ENCODE measurements at places on chromosomes 12 and 14.

- DNase-seq: no peak
These were observed 44.1 kb downstream of the PLXNC1 start for GRCh38 chr12:94192506-94192905.

- DNase-seq: no peak
These were observed 2.2 kb downstream of the NCKAP5L start for GRCh38 chr12:49825971-49826421.

GRCh38 chr12:89245090-89245489 lies 107.2 kb downstream of the DUSP6 start:
- peak; percentile 31 for DNase-seq

DNA sequence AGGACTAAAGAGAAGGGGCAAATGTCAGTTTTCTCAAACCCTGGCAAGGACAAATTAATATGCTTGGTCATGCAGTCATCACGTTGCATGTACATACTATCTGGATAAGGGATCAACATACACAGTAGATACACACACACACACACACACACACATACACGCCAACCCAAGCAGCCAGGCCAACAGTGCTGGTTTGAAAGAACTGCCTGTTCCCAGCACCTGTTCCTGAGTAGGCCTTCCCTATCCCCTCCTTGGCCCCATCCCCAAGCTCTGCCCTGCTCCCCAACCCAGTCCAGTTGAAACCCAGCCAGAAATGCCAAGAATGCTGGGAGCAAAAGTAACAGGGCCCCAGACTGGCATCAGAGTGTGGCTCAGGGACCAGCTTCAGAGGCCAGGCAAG lies 4.4 kb downstream of the ITGA7 start:
- no peak for DNase-seq

GRCh38 chr14:101501341-101501740 lies 60.0 kb upstream of the DIO3 start:
- no peak for DNase-seq

- peak; percentile 72 for DNase-seq
These were observed 104.6 kb downstream of the ITPR2 start for GRCh38 chr12:26728205-26729050.

DNA sequence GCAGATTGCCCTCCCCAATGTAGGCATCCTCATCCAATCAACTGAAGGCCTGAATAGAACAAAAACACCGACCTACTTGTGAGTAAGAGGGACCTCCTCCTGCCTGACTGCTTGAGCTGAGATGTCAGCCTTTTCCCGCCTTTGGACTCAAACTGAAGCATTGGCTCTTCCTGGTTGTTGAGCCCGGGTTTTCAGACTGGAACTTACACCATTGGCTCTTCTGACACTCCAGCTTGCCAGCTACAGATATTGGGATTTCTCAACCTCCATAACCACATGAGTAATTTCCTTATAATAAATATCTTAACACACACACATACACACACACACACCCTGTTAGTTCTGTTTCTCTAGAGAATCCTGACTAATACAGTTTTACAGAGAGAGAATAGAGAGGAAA lies 173.4 kb upstream of the NTF3 start:
- DNase-seq: no peak

DNA sequence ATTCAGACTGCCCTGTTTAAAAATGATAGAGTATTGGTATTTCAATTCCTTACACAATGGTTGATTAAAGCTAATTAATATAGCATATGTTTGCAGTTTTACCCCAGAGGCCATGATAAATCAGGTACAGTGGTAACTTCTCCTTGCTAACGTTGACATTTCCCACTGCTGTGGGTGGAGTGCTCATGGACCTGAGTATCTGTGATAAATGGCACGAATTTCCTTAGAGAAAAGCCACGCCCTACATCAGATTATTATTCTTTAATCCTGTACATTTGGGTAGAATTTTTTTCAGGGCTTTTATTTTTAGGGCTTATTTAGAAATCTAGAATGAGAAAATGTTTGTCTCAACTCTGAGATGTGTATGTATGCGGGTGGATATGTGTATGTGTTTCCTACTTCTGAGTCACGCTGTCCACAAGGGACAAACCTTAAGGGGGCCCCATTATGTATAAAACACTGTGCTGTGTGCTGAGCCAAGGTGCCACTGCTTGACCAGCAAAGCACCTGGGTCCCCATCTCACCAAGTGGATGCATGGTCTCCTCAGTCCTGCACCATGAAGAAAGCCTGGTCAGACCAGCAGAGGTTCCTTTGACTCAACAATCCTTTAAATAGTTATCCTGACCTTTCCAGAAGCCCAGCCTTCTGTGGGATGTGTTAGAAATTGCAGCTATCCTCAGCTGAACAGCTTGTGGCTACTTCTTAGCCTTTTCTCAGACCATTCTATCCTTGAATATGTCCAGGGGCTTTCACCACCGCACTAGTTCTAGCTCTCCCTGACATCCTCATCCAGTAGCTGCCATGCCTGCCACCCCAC lies 57.9 kb upstream of the STK38L start:
- no peak for DNase-seq

- no peak for DNase-seq
These were observed 118.7 kb upstream of the MDM1 start for GRCh38 chr12:68450947-68451260.

GRCh38 chr12:12503384-12504078 lies 59.1 kb downstream of the DUSP16 start:
- no peak for DNase-seq

- peak; percentile 43 for DNase-seq
These were observed 37.8 kb downstream of the MYO1H start for GRCh38 chr12:109385339-109386058.

DNA sequence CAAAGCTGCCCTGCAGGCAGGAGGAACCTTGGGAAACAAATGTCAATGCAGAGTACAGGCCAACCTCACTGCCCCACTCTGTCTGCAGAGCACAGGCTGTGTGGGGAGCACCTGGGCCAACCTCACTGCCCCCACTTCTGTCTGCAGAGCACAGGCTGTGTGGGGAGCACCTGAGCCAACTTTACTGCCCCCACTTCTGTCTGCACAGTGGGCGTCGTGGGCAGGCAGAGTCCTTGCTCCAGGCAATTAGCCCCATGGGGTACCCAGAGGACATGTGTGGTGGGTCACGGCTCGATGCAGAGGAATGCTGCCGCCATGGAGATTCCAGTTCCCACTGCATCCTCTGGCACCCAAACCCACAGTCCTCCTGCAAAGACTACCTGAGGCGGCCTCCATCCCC lies 26.2 kb downstream of the BRF1 start:
- DNase-seq: no peak

GRCh38 chr12:105841840-105842239 lies 296.9 kb downstream of the NUAK1 start:
- DNase-seq: no peak

DNA sequence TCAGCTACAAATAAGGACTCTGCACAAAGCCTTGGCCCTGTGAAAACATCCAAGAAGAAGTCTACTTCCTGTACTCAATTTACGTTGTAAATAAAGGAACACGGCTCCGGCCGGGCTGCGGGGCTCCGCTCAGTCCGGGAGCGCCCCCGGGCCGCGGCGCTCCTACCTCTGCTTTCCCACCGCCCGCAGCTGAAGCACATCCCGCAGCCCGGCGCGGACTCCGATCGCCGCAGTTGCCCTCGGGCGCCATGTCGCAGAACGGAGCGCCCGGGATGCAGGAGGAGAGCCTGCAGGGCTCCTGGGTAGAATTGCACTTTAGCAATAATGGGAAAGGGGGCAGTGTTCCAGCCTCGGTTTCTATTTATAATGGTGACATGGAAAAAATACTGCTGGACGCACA lies 502.3 kb upstream of the FOXG1 start:
- no peak for DNase-seq

DNA sequence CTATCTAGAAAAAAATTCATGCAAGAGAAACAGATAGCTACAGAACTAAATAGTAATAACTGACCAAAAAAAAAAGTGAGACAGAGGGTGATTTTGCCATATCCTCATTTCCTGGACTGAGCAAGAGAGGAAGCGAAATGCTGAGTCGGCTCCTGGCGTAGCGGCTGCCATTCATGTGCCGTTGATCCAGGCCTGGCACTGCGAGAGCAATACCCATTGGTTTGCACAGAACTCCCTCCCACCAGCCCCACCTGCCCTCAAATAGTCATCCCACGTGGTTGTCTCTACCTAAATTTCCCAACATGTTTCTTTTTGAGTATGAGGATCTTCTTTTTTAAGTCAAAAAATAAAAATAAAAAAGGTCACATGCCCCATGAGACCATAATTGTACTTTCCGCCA lies 9.4 kb upstream of the WNT5B start:
- DNase-seq: no peak

DNA sequence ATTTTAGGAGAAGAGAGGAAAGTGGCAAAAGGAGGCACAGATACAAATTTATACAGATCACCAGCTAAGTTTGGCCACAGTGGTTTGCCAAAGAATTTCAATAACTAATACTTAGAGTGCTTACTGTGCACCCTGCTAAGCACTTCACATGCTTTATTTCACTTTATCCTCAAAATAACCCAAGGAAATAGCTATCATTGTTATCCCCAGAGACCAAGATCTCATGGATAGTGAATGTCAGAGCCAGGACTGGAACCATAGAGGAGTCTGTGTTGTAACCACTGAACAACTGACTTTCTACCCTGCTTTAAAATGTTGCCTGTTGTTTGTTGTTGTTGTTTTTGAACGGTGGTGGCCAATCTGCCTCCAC lies 1.3 kb upstream of the TCP11L2 start:
- DNase-seq: no peak

- DNase-seq: peak; percentile 51
These were observed 41.4 kb upstream of the AMIGO2 start for GRCh38 chr12:47121146-47121545.

DNA sequence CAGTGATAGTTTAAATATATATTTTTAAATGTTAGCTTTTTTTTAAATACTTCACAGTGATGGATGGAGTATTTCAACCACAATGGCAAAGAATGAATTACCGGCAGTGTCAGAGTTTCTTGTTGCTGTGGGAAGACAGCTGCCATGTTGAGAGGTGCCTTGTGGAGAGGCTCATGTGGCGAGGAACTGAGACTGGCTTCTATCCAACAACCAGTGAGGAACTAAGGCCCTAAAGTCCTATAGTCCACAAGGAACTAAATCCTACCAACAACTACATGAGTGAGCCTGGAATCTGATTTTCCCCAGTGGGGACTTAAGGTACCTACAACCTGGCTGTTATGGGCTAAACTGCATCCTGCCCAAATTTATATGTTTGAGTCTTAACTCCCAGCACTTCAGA lies 220.2 kb upstream of the PLEKHG7 start:
- no peak for DNase-seq

GRCh38 chr12:71904629-71905028 lies 34.0 kb upstream of the TPH2 start:
- DNase-seq: no peak

- peak; percentile 15 for DNase-seq
These were observed 22.2 kb upstream of the GPR132 start for GRCh38 chr14:105087308-105087962.

DNA sequence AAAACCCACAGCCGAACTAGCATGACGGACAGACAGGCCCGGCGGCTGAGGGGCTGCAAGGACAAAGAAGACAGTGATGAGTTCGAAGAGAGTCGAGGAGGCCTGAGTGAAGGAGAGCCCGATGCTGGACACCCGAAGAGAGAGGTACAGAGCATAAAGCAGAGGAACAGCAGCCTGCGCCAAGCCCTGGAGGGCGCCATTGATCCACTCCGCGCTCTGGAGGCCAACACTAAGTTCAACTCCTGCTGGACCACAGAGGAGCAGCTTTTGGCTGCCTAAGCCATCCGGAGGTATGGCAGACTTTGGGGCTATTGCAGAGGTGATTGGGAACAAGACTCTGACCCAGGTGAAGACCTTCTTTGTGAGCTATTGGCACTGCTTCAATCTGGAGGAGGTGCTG lies 7.8 kb upstream of the PLXNC1 start:
- DNase-seq: no peak

- DNase-seq: no peak
These were observed 118.0 kb downstream of the GCH1 start for GRCh38 chr14:54784657-54785056.

DNA sequence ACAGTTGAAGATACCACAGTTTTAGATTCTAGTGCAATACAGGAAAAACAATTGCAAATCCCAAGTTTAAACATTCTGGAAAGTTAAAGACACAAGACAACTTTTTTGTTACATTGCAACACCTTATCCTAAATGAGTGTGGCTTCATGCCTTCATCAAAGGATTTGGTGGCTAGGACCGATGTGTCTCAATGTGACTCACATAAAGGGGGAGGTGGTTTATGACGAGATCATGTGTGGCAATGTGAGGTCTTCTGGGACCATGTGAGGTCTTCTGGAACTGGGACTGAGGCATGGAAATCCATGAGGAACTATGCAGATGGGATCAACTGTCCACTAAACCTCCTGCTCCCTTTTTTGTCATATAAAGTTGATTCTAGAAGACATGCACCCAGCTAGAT lies 166.2 kb downstream of the PAX9 start:
- peak; percentile 6 for DNase-seq

- DNase-seq: no peak
These were observed 430.7 kb upstream of the DCN start for GRCh38 chr12:91613223-91613779.

All from renal cortical epithelial cell (primary cell).